ENCODE measurements at places on chromosomes 5 and 9.

- no peak for DNase-seq
Measured at GRCh38 chr5:179222246-179223017, 122.8 kb downstream of the ADAMTS2 start.

- no peak for DNase-seq
Measured at GRCh38 chr9:133836818-133837217, 98.7 kb upstream of the SARDH start.

DNA sequence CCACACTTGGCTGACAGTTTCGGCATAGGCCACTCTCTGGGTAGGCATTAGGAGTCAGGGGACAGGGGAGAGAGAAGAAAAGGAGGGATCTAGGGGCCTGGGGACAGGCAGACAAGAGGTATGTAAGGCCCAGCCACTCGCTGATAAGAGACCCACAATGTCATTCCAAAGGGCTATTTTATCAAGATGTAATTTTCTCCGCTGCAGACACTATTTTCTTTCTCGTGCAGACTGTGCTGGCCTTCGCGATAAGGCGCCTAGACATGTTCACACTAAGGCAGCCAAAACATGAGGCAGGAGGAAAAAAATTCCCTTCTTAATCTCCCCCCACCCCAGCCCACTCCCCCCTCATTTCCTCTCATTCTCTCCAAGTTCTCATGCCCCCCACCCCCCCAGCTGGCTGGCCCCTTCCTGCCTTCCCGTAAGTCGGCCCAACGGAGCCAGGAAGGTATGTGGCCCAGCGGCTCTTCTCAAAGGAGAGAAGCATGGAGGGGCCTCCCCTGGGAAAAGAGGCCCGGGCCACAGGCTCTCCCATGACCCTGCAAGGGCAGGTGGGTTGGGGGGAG lies 44.9 kb upstream of the SYNPO start:
- no peak for DNase-seq

- DNase-seq, result no peak
Measured at GRCh38 chr9:135134268-135135022, 47.0 kb downstream of the OLFM1 start.

DNA sequence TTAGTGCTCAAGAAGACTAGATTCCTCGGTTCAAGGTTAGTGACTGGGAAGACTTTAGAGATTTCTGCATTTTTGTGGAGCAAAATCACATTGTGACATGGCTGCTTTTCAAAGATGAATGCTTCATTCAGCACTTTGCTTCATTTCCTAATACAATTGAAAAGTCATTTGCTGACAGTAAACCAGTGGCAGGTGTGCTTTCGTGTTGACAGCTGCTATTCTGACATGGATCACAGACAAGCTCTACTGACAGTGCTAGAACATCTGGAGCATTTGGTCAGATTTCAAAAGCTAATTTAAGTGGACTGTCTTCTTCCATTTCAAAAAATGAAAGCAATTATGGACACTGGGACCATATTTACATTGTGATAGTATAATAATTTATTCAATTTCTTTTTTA lies 1060.1 kb downstream of the PTPRD start:
- no peak for DNase-seq

DNA sequence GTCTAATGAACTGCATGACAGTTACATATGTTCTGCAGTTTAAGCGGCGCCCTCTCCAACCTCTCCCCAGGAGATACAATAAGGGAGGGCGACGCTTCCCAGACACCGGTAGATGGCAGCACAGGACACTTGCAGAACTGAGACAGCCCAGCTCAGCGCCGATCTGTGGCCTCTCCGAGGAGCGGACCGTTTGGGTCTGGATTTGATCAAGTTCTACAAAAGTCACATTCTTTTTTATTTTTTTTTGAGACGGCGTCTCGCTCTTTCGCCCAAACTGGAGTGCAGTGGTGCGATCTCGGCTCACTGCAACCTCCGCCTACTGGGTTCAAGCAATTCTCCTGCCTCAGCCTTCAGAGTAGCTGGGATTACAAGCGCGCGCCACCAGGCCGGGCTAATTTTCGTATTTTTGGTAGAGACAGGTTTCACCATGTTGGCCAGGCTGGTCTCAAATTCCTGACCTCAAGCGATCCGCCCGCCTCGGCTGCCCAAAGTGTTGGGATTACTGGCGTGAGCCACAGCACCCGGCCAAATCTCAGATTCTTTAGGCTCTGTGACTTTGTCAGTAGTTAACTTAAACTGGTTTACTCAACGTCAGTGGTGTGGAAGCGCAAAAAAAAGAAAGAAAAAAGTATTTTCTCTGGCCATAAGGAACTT lies 1.4 kb upstream of the ATOSB start:
- DNase-seq, result peak; percentile 93

DNA sequence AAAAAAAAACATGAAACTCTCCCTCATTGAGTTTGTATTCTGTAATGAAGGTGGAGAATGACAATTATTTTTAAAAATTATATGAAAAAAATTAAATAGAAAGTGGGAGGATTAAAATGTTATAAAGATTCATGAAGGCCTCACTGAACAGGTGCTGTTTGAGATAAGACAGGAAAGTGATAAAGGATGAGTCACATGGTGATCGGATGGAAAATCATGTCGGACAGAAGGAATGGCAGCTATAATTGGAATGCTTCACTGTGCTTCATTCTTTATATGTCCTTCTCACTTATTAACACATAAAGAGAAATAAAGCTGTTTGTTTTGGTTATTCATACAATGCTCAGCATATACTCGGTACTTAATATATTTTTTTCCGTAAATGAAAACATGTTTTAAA lies 464.5 kb upstream of the RGMB start:
- no peak for DNase-seq

GRCh38 chr9:126016579-126017290 lies 269.6 kb downstream of the PBX3 start:
- no peak for DNase-seq

DNA sequence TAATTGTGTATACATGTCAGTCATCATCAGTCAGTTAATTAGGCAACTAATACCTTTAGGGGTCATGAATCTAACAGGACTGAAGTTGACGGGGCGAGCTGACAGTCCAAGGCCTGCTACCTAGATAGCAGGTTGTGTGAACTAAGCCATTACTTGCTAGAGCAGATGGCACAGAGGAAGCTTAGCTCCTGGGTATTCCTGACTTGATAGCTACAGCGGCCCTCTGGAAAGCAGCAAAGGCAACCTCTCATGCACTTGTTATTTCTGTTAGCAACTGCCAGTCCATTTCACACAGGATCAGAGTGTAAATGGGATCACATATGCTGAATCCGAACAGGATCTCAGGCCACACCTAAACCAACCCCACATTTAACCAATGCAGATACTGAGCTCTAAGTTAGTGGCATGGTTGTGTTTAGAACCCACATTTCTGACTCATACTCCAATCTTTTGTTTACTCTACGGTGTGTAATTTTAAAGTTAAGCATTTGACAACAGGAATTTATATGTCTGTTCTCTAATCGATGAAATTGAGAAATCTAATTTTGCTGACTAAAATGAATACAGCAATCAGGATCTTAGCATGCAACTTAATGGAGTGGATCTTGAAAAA lies 521.3 kb upstream of the ZNF608 start:
- DNase-seq, result no peak

DNA sequence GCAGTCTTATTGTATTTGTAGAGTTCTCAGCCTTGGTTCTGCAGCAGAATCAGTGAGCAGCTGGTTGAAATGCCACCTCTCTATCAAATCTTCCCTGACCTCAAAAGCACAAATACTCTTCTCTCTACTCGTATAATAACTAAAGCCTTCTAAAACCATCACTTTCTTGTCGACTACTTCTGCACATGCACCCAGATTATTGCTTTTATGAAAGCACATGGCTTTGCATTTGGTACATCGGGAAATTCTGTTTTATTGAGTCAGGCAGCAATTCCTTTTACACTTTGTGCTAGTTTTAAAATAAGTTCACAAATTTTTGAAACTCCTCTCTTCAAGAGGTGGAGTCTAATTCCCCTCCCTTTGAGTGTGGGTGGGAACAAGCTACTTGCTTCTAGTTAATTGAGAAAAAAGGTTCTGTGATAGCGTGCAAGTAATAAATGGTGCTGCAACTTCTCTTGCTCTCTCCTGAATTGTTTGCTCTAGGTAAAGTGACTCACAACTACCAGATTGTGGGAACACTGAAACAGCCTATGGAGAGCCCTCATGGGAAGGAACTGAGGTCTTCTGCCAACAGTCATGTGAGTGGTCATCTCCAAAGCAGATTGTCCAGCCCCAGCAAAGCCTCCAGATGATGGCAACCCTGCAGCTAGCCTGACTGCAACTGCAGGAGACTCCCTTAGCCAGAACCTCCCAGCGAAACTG lies 66.0 kb upstream of the TAF1L start:
- DNase-seq, result no peak

DNA sequence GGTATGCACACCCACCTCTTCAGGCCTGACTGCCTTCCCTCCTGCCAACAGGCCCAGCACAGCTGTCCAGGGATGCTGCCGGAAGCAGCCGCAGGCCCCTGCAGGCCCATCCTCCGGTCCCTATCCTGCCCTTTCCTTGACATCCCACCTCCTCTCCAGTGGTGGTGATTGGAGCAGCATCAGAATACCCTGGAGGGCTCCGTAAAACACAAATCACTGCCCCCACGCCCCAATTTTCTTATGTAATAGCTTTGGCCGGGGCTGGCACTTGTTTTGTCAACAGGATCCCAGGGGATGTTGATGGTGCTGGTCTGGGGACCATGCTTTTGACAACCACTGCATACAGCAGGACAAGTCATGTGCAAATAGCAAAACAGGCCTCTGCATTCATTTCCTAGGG lies 274.5 kb downstream of the GADD45G start:
- DNase-seq, result no peak

DNA sequence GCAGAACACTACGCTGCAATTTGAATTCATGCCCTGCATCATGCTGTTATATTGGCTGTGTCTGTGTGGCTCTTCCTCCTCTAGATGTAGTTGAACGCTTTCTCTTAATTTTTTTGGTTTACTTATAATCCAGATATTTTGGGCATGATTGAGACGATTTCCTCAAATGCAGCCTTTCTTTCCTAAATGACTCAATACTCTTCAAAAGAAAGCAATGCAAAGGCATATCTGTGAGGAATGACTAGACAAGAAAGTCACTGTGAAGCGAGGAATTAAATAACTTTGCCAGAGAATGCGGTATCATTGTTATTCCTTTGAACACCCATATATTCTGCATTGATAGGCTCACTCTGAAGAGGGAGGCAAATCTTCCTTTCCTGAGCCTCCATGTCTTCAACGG lies 152.8 kb downstream of the YIPF5 start:
- no peak for DNase-seq

GRCh38 chr5:56938858-56939257 lies 13.1 kb downstream of the MIER3 start:
- no peak for DNase-seq

- DNase-seq, result peak; percentile 23
Measured at GRCh38 chr9:129459547-129460322, 161.2 kb downstream of the C9orf50 start.

GRCh38 chr9:136088939-136089696 lies 6.0 kb downstream of the NACC2 start:
- DNase-seq, result peak; percentile 63

- no peak for DNase-seq
Measured at GRCh38 chr9:34650816-34651215, 1.2 kb upstream of the IL11RA start.

DNA sequence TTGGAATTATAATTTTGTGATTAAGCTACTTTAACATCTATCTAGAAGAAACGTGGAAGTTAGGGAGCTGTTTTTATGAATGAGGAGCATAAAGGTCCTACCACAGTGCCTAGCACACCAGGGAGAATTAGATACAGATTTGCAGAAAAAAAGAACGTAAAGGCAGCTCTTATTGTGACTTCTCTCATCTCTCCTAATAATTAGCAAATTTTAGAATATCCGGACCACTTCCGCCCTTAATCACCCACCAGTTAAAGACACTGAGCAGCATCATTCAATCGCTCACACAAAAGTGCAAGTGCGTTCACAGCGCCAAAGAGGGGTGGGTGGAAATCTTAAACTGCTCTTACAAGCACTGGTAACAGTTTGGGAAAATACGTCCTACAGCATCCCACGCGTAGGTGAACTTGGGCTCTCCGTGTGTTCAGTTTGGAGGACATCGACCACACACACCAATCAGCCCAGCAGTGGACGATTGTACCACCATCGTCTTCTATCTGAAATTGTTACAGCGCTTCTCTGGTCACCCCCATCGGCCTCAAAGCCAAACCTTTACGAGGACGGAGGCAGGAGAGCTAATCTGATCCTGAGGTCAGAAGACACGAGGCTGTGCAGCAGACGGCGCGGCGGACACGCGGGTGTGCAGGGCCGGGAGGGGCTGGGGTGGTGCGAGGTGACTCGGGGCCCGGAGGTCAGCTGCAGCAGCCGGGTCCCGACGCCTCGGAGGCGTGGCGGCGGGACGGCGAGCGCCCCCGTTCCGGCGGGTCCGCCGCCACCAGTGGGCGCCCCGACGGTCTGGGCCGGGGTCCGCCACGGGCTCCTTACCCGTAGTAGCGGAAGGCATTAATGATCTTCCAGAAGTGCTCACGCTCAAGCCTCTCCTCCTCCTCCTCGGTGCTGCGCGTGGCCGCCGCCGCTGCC lies 646 bp downstream of the CARNMT1 start:
- DNase-seq, result peak; percentile 41

DNA sequence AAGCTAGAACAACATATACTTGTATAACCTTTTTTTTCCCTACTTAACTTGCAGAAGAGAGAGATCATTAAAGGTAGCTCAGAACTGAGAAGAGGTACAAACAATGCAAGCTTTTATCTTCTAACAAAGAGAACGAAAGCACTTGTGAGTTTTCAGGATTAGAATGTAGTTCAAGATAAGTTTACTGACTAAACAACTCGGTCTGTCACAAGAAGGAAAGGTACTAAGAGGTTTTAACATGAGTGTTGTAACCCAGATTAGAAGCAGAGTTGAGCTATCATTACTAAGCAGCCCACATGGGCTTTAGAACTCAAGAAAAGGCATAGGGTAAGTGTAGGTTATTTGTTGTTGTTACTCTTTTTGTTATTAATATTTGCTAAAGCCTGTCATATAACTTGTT lies 25.2 kb downstream of the GIN1 start:
- no peak for DNase-seq

DNA sequence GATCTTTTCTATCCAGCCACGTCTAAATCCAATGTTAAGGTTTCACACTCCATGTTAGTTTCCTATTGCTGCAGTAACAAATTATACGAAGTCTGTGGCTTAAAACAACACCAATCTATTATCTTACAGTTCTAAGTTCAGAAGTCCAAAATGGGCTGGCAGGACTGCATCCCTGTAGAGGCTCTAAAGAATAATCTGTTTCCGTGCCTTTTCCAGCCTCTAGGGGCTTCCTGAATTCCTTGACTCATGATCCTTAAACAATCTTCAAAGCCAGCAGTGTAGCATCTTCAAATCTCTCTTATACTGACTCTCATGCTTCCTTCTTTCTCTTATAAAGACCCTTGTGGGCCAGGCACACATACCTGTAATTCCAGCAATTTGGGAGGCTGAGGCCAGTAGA lies 6.8 kb downstream of the PLGRKT start:
- DNase-seq, result no peak

GRCh38 chr5:32531885-32532520 lies 53.4 kb upstream of the SUB1 start:
- DNase-seq, result no peak

GRCh38 chr5:74194196-74194595 lies 446.3 kb downstream of the ENC1 start:
- DNase-seq, result no peak
